ENCODE measurements at places on chromosomes 12 and 14.

GRCh38 chr14:29236848-29237247 lies 470.3 kb downstream of the FOXG1 start:
- no peak for DNase-seq

DNA sequence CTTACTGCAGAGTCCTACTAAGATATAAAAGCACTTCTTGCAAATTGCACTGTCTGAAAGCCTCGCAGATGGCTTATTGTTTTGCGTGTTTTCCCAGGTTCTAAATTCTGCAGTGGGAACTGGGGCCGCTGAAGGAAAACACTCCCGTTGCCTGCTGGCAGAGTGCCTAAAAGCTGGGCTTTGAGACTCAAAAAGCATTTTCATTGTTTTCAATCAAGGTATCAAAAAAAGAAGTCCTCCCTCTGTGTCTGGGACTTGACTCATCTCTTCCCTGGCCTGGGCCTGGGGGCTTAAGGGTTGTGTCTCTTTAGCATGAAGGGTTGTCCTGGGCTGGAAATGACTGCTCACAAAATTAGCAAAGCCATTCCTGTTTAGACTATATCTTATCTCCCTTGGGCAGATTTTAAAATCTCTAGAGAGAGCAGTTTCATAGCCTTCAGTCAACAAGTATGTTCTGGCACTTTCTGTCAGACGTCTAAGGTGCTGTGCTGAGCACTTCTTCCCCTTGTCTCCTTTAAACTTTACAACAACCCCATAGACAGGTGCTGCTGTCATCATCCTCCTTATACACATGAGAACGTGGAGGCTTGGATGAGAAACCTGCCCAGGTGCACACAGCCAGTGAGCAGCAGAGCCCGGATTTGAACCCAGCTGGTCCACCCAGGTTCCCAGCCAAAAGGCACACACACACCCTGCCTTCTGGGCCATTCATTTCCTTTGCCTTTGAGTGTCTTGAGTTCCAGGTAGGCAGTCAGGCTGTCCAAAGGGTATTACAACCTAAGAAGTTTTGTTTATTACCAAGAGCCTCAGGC lies 31.1 kb downstream of the ELK3 start:
- no peak for DNase-seq

- DNase-seq, result no peak
These were observed 8.0 kb downstream of the ETV6 start for GRCh38 chr12:11657511-11657910.

DNA sequence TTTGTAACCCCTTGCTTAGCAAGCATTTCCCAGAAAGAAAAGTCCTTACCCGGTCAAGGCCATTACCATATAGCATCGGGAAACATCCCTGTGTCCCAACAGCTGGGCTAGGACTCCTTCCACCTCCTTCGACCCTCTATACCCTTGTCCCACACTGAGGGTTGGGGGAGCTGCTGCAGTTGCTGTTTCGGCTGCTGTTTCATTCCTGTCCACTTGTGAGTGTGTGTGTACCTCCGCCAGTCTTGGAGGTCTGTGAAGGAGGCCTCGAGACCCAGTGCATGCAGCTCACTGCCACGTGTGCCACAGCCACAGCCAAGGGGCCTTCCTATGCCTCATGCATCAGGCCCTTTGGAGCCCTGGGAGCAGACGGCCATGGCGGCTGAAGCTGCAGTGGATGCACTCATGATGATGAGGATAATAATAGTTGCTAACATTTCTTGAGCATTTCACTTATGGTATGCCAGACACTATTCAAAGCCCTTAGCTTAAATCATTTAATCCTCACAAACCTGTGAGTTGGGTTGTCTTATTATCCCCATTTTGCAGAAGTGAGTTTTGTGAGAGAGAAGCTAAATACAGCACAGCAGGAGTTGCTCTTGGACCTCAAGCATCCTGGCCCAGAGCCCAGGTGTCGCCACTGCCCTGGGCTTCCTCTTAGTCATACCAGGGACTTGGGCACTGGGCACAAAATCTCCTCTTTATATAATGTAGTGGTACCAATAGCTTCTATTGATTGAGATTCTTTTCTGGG lies 156.5 kb downstream of the PRKCH start:
- DNase-seq, result peak; percentile 41

DNA sequence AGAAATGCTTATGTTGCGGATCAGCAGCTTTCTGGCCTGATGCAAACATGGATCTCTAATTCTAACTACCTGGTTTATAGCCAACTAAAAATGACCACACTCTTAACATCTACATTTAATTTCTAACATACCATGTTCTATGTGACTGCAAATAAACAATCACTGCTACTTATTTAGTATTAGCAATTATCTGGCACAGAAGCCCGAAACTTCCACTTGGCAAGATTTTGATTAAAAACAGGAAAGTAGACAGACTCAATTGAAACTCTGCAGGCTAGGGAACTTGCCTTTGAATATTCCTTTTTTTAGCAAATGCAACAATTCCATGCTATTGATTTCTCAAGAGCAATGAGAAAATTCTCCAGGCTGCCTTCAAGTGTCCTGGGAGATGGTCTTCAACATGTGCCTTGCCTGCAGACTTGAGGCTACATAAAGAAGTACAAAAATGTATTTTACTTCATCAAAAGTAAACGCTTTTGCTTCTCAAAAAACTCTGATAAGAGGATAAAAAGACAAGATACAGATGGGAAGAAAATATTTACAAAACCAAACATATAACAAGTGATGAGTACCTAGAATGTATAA lies 9.1 kb upstream of the TMCC3 start:
- DNase-seq, result no peak

GRCh38 chr12:64452559-64453329 lies 824 bp downstream of the TBK1 start:
- peak; percentile 26 for DNase-seq

GRCh38 chr12:49557917-49558215 lies 10.1 kb downstream of the MCRS1 start:
- DNase-seq, result no peak

GRCh38 chr14:76844223-76844622 lies 18.0 kb downstream of the LRRC74A start:
- peak; percentile 63 for DNase-seq

DNA sequence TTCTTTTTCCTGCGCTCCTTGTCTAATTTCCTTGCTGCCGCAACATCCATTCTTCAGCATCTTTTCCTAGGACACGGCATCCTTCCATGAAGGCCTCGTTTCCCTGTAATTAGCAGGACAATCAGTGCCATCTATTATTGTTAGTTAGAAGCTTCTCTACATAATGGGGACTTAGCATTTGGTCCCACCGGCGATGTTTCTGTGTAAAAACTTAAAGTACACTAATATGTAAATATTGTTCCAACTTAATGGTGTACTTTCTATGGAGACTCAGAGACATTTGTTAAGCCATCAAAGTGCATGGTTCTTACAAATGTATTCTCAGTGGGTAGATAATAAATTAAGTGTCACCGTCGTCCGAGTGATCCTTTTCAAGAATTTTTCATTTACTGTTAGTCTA lies 17.4 kb downstream of the KCNC2 start:
- DNase-seq, result no peak

- no peak for DNase-seq
These were observed 328.1 kb downstream of the BTG1 start for GRCh38 chr12:91817517-91817916.

GRCh38 chr14:104441275-104442106 lies 138.1 kb upstream of the C14orf180 start:
- DNase-seq, result no peak

DNA sequence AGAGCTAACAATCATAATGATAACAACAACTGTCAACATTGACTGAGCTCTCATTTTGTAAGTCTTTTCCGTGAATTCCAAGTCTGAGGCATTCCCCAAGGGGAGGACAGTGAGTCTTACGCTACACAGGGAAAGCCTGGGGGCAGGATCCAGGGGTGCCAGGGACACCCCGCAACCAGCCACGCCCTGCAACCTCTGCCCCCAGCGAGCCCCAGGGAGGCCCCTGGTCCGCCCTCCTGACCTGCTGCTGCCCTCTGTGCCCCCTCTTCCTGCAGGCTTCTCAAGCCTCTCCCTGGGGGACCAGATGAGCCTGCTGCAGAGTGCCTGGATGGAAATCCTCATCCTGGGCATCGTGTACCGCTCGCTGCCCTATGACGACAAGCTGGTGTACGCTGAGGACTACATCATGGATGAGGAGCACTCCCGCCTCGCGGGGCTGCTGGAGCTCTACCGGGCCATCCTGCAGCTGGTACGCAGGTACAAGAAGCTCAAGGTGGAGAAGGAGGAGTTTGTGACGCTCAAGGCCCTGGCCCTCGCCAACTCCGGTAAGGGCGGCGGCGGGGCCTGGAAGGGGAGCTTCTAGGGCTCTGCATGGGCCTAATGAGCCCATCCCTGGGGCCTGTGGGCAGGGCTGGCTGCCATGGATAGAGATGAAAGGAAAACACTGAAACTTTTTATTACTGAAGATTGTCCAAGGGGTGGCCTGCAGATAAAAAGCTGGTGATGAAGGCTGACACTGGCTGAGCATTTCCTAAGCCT lies 115.4 kb downstream of the ESRRB start:
- no peak for DNase-seq

- no peak for DNase-seq
These were observed 86.2 kb downstream of the DENND5B start for GRCh38 chr12:31504625-31505222.

GRCh38 chr12:22229652-22230279 lies 104.7 kb downstream of the ST8SIA1 start:
- DNase-seq, result no peak

DNA sequence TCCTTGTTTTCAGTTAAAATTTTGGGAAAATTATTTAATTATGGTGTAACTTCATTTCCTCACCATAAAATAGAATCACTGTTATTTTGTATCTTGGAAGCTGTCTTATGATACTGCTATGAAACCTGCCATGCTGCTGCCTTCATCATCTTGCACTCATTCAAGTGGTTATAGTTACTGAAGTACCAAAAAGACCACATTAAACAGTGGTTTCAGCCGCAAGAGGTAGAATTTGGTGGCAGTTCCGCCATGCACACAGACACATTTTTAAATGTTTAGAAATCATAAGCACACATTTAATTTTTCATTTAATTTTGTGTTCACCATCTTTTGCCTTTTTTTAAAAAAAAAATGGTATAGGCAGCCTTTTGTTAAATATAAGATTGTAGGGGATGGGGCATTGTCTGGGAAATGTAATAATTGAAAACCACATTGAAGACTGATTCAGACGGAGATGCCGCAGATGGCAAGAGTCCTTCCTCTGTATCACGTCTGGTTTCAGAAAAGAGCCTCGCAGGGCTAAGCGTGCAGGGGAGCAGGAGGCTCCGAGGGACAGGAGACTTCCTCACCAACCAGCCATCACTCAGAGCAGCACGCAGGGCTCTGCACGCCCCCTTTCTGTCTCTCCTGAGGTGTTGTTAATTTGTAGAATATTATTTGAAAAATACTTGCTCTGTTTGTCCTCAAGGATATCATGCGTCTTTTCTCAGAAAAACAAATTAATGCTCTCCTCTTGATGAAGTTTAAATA lies 115.2 kb upstream of the PELI2 start:
- DNase-seq, result peak; percentile 33

- no peak for DNase-seq
These were observed 188.4 kb downstream of the AEBP2 start for GRCh38 chr12:19627719-19628118.

DNA sequence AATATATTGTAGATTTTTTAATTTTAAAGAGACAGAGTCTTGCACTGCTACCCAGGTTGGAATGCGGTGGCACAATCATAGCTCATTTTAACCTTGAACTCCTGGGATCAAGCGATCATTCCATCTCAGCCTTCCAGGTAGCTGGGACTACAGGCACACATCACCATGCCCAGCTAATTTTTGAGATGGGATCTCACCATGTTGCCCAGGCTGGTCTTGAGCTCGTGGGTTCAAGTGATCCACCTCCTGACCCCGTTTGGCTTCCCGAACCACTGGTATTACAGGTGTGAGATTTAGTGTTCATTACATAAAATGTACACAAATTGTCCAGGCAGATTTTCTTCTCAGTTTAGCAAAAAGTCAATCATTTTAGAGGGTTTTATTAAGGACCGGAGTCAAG lies 13.6 kb downstream of the SNX6 start:
- DNase-seq, result no peak

DNA sequence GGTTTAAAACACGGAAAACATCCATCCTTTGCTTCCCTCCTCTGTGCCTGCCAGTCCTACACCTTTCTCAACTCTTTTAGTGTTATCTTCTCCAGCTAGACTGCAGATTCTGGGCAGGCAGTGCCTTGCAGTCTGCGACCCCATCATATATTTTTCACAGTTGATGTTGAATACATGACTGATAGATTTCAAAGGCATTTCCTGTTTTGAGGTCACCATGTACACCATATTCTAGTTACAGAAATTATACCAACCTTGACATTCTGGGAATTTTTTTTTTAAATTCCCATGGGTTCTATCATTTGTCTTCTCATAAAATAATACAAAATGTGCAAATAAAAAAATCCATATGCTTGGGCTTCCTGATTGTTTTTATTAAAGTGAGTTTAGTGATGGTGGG lies 16.6 kb downstream of the SOCS2 start:
- DNase-seq, result no peak

GRCh38 chr12:48629541-48629940 lies 52.5 kb downstream of the KANSL2 start:
- DNase-seq, result no peak

DNA sequence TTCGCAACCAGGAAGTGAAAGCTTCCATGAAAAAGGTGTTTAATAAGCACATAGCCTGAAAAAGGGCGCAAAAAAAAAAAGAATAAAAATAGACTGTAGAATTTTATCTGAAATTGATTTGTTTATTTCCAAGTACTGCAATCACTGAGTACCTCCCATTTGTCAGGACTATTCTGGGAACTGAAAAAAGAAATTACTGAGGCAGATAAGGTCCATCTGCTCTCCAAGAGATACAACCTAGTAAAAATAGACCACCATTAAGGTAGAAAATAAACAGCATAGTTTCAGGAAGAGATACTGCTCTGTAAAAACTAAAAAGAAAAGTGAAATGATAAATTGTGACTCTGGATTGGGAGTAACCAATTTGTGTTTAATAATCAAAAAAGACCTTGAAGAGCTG lies 24.7 kb downstream of the OR4N2 start:
- no peak for DNase-seq

- no peak for DNase-seq
These were observed 537.6 kb upstream of the TMEM132C start for GRCh38 chr12:127729381-127729780.

GRCh38 chr12:123118497-123118896 lies 32.4 kb downstream of the PITPNM2 start:
- no peak for DNase-seq

DNA sequence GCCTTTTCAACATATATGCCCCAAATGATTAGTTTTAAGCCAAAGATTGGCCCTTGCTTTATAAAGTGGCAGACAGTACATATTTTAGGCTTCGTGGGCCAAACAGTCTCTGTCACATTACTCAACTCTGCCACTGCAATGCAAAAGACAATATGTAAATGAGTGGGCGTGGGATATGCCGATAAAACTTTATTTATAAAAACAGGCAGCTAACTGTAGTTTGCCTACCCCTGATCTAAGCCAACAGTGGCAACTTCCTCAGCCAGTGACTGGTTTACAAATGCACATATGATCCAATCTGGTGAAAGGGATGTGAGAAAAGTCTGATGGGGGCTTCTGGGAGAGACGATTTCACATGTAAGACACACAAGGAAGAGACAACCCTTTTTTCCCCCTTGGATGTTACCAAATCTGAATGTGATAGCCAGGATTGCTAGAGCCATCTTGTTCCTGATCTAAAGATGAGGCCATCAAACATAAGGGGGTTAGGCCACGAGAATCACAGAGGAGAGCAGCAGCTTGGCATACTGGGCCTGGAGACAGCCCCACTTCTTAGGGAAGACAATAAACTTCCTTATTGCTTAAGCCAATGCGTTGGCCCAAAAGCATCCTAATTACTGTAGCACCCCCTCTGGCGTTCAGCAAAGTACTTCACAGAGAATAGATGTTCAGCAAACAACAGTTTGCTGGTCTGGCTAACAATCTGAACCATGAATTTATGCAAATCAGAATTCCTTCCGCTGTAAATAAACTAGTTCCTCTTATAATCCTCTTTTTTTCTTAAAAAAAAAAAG lies 75.2 kb upstream of the TMCC3 start:
- DNase-seq, result peak; percentile 18

All from CD4-positive, alpha-beta T cell treated with Interleukin-4 for 1 hour (primary cell).